ENCODE measurements at places on chromosomes 5 and 9.

DNA sequence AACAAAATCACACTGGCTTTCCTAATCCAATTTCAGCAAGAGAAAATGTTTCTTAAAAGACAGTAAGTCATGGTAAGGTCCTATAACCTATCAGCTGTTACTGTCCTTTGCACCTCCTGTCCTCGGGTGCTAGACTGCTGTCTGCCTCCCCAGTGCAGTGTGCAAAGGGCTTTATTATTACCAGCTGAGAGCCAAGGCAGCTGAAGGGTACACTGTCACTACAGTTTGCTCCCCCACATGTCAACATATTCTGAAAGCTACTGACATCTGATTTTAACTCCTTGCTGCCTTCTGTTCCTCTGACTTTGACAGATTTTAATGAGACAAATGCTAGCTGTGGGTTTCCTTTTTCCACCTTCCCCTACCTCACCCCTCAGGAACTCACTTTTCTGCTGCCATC, 389.4 kb upstream of the SLC24A2 start:
- no peak for DNase-seq

DNA sequence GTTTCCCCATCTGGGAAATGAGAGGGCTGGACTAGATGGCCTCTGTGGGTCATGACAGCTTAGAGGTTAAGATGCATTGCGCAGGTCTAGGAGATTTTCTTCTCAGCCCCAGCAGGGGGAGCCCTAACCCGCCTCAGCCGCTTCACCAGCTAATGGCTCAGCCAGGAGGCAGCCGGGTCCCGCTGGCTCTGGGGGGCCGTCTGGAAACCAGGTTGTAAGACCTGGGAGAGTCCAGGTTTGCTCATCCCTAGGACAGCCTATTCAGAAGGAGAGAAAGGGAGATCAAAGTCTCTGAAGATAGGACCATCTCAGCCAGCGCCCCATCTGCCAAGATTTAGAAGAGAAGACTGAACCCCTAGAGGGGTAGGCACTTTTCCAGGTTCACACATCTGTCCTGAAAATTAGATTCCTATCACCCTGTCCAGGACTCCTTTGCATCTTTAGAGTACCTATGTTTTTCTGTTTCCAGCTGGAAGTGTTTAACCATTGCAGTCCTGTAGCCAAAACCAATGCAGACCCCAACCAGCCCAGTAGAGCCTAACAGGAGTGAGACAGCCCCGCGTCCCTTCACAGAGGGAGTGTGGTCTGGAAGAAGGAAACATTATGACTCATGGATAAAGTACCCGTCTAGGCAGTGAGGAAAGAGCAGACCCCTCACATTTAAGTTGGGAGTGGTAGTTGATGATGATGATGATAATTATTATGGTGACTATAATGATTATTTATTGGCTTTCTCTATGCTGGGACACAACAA, 27.5 kb downstream of the SPARC start:
- DNase-seq: peak; percentile 88

GRCh38 chr5:127806776-127807175, 103.6 kb downstream of the CCDC192 start:
- DNase-seq: no peak

DNA sequence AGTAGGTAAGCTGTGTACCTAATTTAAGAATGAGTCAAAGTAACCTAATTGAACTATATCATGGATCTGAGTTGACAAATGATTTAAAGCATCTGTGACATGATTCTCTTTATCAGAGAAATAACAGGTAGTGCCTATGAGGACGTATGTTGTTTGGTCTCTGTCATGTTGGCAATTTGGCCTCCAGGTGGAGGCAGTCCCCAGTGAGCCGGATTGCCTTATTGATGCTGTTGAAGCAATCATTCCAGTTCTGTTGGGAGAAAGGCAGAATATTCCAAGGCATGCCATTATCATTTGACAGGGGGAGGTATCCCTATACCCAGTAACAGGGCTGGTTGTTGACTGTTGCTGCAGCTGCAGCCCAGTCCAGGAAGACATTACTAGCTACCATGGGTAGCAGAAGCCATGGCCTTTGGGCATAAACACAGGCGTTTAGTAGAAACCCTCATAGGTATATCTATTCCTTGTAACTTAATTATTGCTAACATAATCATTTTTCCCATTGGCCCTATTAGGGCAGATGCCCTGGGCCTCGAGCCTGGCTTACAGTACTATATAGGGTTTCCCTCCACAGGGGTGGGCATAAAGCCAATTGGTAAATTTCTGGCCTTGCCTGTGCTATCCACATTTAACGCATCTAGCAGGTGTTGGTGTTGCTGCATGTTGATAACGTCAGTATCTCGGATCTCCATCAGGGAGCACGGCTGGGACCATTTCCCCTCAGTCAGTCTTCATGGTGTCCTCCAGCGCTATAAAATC, 12.2 kb upstream of the SLC22A4 start:
- no peak for DNase-seq

- DNase-seq: peak; percentile 39
Measured at GRCh38 chr5:142756576-142756975, 13.6 kb upstream of the ARHGAP26 start.

DNA sequence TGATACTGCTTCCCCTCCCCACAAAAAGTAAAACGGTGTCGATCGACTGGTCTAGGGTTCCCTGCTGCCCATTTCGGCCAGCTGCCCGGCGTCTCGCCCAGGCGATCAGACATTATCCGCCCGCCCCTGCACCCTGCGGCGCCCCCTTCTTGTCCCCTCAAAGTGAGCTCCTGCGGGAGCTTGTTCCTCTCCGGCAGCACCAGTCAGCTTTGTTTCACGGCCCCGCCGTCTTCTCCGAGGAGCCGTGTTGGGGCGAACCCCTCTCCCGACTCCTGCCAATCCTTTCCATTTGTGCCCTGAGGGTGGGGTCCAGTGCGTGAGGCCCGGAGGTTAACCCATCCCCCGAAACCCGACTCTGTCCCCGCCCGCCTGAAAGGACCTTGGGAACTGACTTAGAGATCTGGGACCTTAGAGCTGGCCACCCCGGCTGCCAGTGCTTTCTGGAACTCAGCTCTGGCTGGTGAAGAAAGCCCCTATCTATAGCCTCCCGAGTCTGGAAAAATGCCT, 518 bp downstream of the UBE2B start:
- DNase-seq: peak; percentile 83

DNA sequence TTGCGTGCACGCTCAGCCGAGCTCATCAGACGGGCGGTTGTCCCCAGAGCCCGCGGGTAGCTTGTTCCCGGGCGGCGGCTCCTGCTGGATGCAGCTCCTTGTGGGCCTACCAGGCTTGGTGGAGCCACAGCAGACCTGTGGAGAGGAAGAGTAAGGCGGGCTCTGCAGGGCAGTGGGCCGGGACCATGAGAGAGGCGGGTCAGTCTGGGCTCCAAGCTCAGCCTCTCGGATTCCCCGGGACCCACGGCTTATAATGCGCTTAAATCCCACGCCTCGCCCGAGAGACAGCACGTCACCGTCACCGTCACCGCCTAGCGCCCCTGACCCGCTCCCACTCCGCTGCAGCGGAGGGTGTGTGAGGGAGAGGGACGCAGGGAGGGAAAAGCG, 1.9 kb upstream of the ANKRD18A start:
- DNase-seq: peak; percentile 24

DNA sequence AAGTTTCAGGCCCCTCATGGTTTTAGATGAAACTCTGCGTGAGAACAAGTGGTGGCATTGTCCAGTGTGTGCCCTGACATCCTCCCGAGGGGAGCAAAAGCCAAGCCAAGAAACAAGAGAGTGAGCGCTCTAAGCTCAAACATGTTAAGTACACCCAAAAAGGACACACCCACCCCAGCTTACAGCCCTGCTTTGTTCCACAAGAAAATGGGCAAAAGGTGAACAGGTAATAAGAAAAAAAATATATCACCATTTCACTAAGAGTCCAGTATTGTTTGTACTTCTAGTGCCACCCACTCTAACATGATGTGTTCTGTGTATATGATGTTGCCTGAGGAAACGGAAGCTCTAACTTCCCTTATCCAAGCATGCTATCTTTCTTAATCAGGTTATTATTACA, 278.2 kb downstream of the SLIT3 start:
- no peak for DNase-seq

DNA sequence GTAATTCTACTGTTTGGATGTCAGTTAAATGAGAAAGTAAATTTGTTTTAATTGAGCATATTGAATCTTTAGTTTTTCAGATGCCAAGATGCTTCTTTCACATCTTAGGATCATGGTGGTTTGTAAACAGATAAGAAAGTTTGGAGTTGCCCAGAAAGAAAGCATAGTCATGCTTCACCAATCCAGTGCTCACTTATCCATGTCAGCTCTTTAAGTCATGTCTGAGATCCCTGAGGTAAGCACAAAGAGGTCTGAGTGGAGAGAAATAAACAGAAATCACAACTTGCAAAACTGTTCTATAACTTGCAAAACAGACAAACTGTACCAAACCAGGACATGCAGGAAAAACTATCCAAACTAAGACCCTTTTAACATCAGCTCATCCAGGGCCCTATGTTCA, 87.7 kb downstream of the OSTF1 start:
- DNase-seq: no peak

- no peak for DNase-seq
Measured at GRCh38 chr5:61277190-61277589, 54.9 kb upstream of the ZSWIM6 start.

GRCh38 chr9:28882529-28882928, 1309.2 kb upstream of the C9orf72 start:
- DNase-seq: no peak

- peak; percentile 49 for DNase-seq
Measured at GRCh38 chr5:136192526-136193321, at the start of gene SMIM32. SMIM32 (minus strand) TSS chr5:136193162; CDS start chr5:136192524, 638 bp downstream.

DNA sequence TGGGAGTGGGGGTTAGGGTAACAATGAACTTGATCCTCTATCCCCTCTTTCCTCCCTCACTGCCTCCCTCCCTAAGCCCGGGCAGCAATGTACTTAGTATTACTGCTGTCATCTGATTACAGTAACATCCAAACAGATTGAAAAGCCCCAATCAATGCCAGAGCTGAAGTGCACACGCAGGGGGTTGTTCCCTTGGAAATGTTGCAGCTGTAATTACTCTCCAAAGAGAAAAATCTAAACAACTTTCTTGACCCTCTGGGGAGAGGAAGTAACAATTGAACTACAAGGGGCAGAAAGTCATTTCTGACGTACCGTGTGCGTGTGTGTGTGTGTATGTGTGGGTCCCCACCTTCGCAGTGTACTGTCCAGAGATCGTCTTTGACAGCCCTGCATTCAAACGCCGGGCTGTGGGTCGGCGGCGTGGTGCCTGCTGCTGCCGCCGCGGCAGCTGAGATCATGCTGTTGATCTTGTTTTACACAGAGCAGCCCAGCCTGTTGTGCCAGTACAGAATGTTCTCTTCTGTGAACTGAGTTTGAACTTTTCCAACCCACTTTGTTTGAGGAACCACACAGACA, 66.0 kb upstream of the KLF9 start:
- no peak for DNase-seq

DNA sequence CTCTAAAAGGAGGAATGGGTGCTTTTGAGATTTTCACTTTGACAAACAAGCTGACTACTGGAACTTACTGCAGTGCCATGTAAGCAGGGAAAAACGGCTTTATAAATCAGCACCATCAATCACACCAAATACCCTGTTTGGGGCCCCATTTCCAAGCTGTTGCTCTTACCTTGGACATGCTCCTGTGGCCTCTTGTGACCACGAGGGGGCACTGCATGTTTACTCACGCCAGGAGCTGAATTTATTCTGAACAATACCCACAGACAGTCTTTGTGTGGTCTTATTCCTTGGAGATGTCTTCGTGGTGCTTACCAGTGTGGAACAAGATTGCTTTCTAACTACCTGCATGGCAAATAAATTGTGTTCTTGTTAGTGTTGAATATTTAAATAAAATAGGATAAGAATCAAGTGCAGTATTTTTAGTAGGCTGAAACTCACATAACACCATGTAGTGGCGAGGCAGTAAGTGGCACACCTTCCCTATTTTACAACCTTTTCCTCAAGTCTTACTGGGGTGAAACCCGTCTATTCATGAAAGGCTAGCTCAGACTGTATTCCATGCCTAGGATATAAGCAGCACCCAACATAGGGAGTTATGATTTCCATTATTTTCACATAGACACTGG, 155.5 kb upstream of the NMUR2 start:
- DNase-seq: peak; percentile 68

GRCh38 chr9:14021871-14022525, 291.9 kb downstream of the NFIB start:
- no peak for DNase-seq
